ELF-1 (cell line): ENCODE measurements at places on chromosomes 2 and 18.

DNA sequence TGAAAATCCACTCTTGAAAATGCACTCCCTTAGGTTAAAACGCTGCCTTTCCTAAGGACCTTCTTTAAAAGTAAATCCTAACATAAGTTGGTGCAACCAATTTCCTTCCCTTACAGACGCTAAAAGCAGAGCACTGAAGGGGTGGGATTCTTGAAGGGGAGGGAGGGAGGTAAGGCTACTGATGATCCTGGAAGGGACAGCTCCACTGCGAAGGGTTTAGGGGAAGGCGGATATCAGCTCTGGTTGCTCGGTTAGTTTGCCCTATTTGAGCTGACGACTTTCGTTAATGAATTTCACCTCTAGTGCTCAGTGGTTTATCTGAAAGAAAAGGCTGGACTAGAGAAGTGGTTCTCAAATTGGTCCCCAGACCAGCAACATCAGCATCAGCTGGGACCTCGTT is 49.7 kb upstream of the SIGLEC15 start:
- DNase-seq: peak; percentile 32

DNA sequence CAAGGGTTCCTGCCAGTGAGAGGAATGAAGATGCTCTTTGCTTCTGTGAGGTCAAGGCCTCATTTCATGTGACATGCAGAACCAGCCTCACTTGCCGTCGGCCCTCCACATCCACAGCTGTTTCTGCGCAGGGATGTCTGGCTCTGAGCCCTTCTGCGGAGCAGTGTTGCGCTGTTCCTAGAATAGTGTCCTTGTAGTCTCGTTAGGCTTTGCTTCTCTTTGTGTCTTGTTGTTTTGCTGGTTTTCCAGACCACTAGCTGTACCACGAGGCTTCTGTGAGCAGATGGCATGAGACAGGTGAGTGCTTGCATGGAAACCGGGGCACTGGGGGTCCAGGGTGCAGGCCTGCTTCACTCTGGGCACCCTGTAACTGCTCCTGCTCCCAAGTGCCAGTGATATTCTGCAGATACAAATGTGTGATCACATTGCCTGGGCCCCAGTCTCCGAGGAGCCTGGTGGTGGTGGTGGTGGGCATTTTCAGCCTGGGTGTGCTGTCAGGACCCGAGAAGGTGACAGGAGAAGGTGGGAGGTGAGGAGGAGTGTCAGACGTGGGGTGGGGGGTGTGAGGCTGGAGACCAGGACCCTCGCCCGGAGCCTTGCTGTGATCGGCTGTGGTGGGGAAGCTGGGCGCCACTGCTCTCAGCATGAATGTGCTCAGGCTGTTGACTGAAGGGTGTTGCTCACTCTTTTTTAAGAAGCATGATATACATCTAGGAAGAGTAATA is 34.3 kb downstream of the LDLRAD4 start:
- no peak for DNase-seq

GRCh38 chr2:126506786-126507185 is 149.2 kb upstream of the GYPC start:
- DNase-seq: no peak

DNA sequence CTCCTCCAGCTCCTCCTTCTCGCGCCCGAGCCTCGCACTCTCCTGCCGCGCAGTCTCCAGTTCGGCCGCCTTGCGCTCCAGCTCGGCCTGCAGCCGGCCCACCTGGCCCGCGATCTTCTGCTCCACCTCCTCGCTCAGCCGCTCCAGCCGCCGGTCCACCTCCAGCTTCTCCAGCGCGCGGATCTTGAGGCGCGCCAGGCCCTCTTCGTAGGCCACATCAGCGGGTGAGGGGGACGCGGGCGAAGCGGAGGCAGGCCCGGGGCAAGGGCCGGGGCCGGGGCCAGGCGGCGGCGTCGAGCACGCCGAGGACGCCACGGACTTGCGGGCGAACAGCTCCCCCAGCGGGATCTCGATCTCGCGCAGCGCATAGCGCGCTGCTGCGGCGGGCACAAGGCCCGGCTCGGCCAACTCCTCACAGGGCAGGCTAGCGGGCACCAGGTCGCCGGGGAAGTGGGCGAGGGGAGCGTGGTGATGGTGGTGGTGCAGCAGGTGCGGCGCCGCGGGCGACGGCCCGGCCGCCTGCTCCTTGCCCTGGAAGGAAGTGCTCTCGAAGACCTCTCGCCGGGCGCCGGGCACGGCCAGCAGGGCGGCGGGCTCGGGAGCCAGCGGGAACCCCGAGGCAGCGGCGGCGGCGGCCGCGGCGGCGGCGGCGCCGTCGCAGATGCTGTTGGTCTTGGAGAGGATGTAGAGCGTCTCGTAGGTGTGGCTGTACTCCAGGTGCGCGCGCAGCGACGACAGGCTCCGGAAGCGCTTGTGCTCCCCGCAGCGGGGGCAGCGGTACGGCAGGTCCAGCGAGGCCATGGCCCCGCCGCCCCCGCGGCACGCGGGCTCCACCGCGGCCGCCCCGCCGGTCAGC is 15.2 kb downstream of the FBXO41 start:
- DNase-seq: peak; percentile 77

- DNase-seq: peak; percentile 54
These were observed 739 bp downstream of the SIX2 start for GRCh38 chr2:45008296-45009129.

DNA sequence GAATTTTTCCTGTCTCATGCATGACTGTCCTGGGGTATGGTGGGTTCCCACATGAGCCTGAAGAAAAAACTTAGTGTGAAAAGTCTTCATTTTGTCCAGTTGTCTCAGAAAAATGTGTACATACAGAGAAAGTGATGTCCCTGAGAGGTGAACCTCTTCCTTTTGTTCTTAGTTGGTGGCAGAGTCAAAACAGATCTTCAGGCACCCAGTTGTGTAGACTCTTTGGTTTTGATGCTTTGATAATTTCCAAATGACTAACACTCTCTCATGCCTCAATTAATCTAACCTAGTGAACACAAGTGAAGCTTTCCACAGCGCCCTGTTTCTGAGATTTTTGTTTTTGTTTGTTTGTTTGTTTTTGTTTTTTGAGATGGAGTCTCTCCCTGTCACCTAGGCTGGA is 273.5 kb downstream of the PIK3C3 start:
- no peak for DNase-seq

DNA sequence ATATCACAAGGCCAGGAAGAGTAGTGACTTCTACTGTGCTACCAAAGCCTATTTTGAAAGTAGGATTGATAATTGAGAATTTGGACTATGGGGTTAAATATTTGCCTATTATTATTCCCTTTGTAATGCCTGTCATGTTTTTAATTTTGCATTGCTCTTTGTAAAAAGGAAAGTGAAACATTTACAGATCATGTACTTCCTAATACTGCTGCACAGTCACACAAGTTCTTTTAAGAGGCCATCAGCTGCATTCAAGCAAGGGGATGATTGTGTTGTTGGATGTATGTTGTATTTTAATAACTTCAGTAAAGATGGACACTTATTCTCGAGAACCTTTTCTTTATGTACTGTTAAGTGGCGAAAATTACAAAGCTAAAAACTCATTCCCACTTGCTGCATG is 70.1 kb downstream of the PLEKHA3 start:
- no peak for DNase-seq

- no peak for DNase-seq
These were observed 82.3 kb upstream of the SPRED2 start for GRCh38 chr2:65514555-65515195.

GRCh38 chr18:8685141-8685913 is 20.0 kb upstream of the MTCL1 start:
- DNase-seq: peak; percentile 76

DNA sequence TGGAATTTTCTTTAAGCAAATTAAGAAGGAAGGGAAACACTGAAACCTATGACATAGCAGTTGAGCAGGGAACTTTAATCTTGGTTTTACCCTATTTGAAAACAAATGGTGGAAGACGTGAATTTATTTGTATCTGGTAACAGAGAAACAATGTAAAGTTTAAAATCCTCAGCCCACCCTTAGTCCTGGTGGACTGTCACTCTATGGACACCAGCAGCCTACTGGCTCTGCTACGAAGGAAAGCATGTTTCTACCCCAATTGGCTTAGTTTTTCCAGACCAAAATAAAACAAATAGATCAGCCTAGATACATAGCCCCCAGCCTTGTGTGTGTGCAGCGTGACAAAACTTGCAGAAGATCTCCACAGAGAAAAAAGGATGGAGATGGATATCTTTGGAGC is 7.4 kb downstream of the ZEB2 start:
- DNase-seq: no peak

DNA sequence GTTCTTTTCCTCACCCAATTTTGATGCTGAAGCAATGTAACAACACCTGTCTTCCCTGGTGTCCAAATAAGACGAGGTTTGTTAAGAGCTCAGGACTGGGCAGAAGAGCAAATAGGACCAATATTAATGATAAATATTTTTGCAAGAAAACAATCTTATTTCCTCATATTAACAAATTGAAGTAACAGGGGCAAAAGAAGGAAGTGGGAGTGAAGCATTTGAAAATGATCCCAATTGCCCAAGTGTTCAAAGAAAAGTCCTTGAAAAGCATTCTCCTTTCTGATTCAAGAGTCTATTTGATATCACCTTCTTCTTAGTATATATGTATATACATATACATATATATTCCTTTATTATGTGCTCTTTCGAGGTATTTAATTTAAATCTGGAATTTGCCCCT is 418.8 kb downstream of the ARHGAP15 start:
- DNase-seq: no peak

GRCh38 chr2:12819721-12820120 is 103.0 kb downstream of the TRIB2 start:
- DNase-seq: no peak

- no peak for DNase-seq
These were observed 31.0 kb upstream of the EPB41L5 start for GRCh38 chr2:119981896-119982295.

DNA sequence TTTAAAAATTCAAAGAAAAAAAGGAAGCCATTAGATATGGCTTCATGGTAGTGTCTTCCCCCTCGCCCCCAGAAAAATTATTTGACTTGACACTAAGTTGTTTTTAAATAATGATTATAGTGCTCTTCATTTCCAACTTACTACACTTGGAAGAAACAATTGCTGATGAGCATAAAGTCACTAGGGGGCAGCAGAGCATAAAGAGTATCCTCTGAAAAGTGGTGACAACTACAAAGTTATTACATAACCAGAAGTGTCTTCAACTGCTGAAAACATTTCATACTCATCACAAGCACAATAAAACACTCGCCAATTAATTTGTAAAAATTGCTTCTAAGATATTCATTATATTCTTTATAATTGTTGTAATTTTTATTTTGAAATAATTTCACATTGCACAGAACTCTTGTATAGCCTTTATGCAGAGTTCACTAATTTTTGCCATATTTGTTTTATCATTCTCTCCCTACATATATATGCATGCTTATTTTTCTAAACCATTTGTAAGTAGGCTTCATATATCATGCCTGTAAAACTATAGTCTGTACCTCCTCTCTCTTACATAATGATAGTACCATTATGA is 54.9 kb downstream of the EXOC6B start:
- DNase-seq: no peak

GRCh38 chr2:7027411-7027810 is 110.2 kb downstream of the RNF144A start:
- peak; percentile 63 for DNase-seq

GRCh38 chr2:21363364-21363763 is 239.6 kb downstream of the TDRD15 start:
- no peak for DNase-seq

DNA sequence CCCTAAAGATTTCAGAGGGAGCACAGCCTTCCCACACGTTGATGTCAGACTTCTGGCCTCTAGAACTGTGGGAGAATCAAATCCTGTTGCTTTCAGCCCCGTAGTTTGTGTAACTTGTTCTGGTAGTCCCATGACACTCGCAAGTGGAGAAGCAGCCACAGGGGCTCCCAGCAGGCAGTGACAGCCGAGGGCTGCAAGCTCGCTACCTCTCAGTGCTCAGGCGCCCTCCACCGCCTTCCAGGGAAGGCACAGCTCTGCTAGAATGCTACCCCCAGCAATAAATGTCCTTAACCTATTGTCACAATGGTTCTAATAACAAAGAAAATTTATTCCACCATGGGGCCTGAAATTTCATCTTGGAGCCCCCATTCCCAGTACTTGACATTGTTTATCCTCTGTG is 143.1 kb upstream of the ZNF236 start:
- peak; percentile 56 for DNase-seq

GRCh38 chr2:172550419-172550818 is 5.5 kb upstream of the PDK1 start:
- no peak for DNase-seq
